Stimulated activated CD4-positive, alpha-beta T cell treated with anti-CD3 and anti-CD28 coated beads, Interleukin-2, amount 100 ng/mL, for 48 hours (primary cell): ENCODE measurements at places on chromosomes 3 and 15.

- DNase-seq = no peak
These were observed 52.2 kb upstream of the HES1 start for GRCh38 chr3:194083637-194084224.

- no peak for DNase-seq
These were observed 43.0 kb upstream of the IL20RB start for GRCh38 chr3:136914739-136915138.

DNA sequence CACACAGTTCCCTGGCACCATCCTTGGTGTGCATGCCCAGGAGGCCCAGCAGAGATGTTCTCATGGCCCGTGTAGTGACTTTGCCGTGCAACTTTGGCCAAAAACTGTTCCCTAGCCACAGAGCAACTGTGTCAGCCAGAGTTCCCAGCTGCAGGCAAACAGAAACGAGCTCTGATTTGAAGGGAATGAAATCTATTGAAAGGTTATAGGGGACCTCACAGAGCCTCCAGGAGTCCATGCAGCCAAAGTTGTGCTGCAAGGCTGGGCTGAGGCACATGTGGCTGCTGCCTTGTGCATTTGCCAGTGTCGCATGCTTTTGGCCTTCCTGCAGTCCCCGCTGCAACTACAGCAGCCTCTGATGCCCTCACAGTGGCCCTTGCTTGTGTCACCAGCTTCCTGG lies 70.5 kb downstream of the PLXNA1 start:
- DNase-seq = no peak

GRCh38 chr3:20352546-20353179 lies 166.7 kb upstream of the SGO1 start:
- no peak for DNase-seq

- no peak for DNase-seq
These were observed 405.8 kb upstream of the SUCLG2 start for GRCh38 chr3:68060191-68060590.

DNA sequence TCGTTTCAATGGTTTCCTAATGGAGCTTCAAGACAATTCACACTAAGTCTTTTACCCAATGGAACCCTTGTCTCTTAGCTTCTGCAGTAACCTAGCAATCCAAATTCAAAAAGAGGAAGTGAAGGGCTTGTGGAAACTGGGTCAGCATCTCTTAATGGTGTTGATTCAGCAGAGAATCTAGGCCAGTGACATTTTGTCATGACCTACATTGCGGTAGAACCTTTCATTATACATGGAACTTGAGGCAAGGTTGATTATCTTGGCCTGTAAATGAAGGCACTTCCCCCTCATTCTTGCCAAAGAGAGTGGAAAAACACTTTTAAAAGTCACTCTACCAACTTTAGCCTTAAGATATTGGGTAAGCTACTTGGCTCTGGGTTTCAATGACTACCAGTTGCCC lies 42.8 kb downstream of the C2CD4B start:
- DNase-seq = no peak

DNA sequence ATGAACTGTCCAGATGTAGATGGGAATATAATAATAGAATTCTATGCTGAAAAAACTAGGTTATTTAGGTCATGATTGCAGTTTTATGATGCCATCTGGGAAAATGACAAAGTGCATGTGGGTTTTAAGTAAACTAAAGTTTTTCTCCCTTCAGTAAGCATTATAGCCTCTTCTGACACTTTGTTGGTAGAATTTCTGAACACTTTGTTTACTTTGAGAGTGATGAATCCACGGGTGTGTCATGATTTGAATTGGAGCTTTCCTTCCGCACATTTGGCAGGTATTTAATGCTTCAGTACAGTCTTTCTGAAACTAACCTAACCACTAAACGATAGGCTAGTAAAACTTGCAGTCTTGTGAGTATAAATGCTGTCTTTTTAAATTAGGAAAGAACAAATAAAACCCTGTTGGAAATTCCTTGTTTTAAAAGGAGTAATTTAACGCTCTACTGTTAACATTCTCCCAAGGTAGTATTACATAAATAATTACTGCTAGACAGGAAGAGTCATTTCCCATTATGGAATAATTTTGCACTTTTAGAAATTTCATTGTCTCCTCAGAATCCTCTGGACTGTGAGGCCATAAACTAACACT lies 7.0 kb downstream of the FILIP1L start:
- DNase-seq = no peak

- DNase-seq = no peak
These were observed 15.6 kb upstream of the KY start for GRCh38 chr3:134666466-134666865.

- DNase-seq = no peak
These were observed 14.9 kb upstream of the MYH15 start for GRCh38 chr3:108525256-108525655.

DNA sequence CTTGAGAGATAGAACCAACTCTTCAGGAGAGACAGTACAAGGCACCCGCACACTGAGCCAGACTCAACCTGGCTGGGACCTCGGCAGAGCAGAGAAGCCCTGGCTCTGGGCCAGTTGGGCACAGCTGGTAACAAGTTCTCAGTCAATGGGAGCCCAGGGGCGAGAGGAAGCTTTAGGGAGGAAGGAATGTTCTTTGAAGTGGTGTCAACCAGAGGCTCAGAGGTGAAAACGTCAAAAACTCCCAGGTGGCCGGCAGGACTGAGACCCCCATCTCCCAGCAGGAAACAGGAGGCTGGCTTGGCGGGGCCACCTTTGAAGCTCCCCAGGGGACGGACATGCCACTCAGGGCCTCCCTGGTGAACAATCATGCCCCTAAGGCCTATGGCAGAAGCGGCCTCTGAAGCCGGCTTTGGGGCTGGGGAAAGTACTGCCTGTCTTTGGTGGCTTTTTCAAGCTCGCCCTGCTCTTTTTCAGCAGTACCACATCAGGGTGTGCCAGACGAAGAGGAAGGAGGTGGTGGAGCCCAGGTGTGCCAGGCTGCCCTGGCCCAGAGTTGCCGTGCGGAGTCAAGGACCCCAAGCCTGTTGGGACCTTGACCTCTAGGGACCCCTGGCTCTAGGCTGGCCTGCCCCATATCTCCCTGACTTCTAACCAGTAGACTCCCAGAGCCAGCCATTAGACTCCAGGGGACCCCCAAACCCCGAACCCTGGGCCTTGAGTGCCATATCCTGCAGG lies 16.7 kb upstream of the TBC1D21 start:
- no peak for DNase-seq
